ENCODE measurements at places on chromosomes 5 and 9.

DNA sequence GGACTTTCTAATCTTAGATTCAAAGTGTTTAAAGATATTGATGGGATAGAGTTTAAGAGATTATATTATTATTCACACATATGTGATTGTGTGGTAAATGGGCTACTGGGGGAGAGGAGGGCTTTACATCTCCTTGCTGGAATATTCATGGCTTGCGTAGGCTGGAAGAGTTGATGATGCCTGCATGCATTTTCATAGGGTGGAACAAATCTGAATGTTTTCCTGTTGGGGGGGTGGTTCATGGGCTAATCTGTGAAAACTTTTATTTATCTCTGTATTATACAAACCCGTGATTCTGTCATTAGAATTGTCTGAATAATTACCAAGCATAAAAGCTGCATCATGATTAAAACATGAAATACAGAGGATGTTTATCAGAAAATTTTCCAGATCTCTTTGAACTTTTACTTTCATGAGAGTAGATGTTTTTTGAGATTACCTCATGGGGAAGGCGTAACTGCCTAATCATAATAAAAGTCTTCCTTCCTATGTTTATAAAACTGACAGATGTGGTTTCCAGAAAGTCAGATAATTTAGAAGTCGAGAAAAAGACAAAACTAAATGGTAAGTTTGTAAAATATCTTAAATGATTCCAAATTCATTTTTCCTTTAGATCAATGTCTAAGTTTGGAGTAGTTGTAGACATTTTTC, 1185.4 kb upstream of the SEMA6A start:
- ATAC-seq = no peak

DNA sequence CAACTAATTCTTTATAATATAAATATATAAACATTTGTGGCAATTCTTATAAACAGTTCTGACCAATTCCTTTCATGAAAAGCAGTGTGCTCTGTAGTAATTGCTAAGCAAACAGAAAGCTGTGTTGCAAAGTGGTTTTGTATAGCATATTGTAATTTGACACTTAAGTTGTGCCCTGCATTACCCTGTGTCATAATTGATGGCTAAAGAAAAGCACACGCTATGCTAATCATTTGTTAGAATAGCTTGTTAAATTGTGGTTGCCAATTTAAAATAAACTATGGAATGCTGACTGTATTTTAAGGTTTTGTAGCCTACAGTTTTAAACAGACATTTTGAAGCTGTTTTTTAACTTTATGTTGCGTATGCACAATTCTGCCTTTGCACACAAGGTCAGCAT, 140.0 kb downstream of the PBX3 start:
- no peak for ATAC-seq

DNA sequence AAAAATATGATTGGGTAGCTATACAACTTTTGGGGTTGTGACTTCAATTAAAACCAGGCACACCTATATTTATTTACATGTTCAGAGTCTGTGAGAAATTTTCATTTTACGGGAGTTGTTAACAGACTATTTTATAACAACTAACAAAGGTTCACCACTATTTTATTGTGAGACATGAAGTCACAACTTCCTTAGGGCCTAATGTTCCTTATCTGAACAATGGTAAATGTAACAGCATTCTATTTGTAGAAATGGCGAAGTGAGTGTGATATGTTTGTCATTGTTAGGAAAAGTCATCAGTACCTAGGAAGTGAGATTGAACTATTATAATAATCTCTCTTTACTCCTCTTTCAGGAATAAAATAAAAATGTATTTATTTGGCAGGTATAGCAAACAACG, 67.4 kb downstream of the CSNK1G3 start:
- no peak for ATAC-seq

DNA sequence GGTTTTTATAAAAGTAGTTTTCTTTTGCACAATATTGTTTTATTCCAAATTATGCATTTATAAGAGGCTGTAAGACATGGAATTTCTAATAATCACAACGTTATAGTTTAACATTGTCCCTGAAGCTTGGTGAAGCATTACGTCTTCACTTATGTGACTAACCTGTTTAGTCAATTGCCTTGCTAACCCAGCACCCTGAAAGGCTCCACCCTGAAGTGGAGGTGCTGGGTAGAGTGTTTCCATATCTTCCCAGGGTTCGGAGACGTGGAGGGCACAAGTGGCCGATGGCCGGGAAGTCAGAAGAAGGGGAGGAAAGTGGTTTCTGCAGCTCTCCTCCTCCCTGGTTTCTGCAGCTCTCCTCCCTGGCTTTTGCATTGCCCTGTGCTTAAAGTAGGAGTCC, 83.4 kb downstream of the TRIO start:
- no peak for ATAC-seq

GRCh38 chr9:4073371-4073770, 226.5 kb downstream of the GLIS3 start:
- ATAC-seq = no peak

GRCh38 chr9:22514871-22515270, 68.2 kb downstream of the DMRTA1 start:
- ATAC-seq = no peak

GRCh38 chr9:121439711-121440664, 59.7 kb downstream of the GGTA1 start:
- no peak for ATAC-seq

GRCh38 chr9:17031546-17031945, 103.3 kb upstream of the CNTLN start:
- no peak for ATAC-seq

DNA sequence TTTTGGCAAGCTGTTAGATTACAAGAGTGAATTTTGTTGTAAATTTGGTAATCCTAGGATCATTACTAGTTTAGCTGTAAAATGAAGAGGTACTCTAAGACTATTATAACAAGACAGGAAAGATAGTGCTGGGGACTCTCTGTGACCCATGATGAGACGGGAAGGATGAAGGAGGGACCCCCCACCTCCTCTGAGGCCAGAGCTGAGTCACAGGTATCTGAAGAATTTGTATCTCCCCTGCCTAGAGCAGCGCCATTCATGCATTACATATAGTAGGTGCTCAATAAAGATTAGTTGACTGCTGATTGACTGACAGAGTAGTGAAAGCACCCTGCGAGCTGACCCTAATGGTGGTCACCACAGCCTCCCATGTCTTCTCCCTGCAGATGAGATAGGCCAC, 202.8 kb downstream of the SNX18 start:
- ATAC-seq = no peak

GRCh38 chr5:156498226-156498980, 171.4 kb downstream of the SGCD start:
- no peak for ATAC-seq

DNA sequence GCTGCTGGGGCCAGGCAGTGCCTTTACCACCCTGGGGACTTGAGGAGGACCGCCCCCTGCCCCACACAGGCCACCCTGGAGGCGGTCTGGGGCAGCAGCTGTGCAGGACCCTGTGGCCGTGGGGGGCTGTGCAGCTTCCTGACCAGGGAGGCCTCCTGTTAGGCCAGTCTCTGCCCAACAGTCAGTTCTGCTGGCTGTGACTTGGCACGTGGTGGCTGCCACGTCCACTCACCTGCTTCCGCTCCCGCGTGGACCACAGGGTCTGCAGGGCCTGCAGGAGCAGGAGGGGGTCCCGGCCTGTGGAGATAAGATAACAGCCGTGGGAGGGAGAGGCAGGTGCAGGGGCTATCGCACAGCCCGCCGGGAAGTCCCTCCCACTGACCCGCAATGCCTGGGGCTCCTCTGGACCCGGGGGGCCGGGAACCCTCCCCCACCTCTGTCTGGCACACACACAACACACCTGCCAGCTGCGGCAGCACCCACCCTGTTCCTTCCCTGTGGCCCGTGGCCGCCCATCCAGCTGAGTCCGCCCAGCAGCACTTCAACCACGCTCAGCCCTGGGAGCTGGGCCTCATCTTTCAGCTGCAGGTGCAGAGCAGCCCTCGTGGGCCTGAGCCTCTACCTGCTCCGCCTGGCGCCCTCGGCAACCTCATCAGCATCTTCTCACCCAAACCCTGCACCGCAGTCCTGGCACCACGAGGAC, 39.7 kb downstream of the EXD3 start:
- no peak for ATAC-seq

DNA sequence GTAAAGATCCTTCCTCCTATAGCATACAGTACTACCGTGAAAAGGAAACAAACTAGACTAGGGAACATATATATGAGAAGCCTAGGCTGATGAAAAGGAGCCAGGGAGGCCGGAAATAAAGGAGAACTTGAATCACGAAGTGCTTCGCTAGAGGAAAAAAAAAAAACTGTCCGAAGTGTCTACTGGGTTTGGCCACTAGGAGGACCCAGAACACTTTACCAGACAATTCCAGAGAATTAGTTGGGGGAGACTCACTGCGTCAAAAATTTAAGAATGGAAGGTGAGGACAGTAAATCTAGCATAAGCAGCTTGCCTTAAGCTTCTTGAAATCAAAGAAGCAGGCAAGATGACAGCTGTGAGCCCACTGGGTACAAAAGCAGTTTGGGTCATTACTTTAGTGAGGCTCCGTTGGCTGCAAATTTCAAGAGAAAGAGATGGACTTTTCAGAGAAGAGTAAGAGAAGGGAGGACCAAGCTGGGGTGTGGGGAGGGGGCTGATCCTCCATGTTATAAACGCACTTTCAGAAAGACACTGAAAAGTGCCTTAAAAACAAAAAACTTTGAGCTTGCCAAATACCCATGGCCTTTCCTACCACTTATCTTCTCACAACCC, 47.4 kb downstream of the P4HA2 start:
- ATAC-seq = no peak

GRCh38 chr9:77772646-77773045, 124.5 kb upstream of the GNA14 start:
- no peak for ATAC-seq

DNA sequence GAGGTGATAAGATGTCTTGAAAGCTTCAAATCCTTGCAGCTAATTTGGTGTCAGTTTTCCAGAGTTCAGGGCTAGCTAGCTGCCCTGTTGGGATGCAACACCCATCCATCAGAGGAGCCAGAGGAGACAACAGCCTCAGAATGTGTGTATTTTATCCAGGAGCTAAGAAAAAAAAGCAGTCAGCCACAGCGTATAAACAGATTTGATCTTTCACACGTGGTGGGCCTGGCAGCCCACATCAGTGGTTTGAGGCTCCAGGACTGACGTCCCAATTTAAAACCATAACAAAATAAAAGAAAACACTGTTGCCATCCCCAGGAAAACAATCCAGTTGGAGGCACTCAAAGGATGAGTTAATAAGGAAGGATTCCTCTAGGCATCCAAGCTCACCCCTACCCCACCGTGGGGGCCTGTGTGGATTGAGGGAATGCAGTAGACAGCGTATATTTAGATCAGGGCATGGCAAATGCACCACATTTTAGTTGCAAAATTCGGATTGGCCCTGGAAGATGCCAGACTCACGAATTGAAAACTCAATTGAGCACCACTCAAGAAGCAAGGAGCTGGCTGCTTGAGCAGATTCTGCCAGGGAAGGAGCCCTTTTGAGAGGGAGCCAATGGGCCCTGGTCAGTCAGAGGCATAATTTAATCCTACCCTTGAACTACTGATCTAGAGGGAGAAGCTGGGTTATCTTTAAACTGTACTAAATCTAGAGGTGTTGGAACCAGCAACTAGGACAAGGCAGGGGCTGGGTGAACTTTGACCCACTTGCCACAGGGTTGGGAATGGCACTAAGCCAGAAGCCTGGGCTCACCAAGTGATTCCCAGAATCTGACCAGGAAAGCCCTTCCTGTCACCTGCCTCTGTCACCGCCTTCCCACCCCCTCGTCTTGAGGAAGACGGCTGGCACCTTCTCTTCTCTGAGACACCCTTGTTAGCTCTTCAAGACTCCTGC, 17.5 kb downstream of the ADRA1B start:
- ATAC-seq = no peak

- ATAC-seq = no peak
Observed at GRCh38 chr5:171762021-171762608, 23.5 kb upstream of the SMIM23 start.

Measured in stimulated activated memory B cell treated with anti-CD40 and anti-IgM and Interleukin-4, amounts not matched to agents 10 μg/mL and 1 μg/mL and 100 μg/mL, for 72 hours (primary cell).